ENCODE measurements at places on chromosomes 12 and 14. TPM values are rescaled to one million over a fixed set of nuclear protein-coding genes. Genes with fewer than 3 reads are reported as not detected.

The ACVRL1 gene
- not detected for total RNA-seq

The HAL gene
- total RNA-seq, result not detected

The KRT73 gene
- total RNA-seq, result not detected

The TMEM119 gene
- total RNA-seq, result not detected

The MTRFR gene
- 15.6 TPM for total RNA-seq

The WNT5B gene
- 0.08 TPM for total RNA-seq

The DHH gene
- not detected for total RNA-seq

The IL23A gene
- total RNA-seq, result 0.36 TPM

The RASSF8 gene
- total RNA-seq, result not detected

The TAS2R31 gene
- total RNA-seq, result 2.3 TPM

The STYK1 gene
- 7.4 TPM for total RNA-seq

The FAR2 gene
- total RNA-seq, result 19.8 TPM

The CLEC4E gene
- not detected for total RNA-seq

The TAS2R46 gene
- total RNA-seq, result 0.76 TPM

The TAS2R42 gene
- not detected for total RNA-seq

The FZD10 gene
- total RNA-seq, result not detected

The SPIC gene
- total RNA-seq, result not detected

The IAPP gene
- not detected for total RNA-seq

Data from HT-29 (cell line).